ENCODE measurements at places on chromosomes 2 and 18.

DNA sequence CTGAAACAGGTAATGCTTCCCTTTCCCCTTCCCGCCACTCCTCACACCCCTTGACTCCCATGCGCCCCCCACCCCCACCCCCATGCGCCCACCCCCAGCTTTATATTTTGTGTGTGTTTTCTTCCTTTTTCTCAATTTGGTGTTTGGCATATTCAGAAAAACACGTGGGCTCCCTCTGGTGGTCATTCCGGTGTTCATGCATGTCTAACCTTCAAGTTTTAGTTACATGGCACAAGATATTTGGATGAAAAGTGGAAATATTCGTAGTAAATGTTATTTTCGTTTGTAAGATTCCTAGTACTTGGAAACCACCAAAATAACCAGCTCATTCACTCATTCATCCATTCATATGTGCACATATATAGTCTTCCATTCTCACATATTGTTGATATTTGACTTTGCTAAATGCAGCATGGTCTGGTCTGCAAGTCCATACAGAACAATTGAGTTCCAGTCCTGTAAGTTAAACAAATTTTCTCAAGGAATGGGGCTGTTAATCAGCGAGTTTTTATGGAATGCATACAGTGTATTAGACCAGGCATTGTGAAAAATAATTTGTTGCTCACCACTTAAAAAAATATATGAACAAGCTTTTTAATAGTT lies 143.6 kb upstream of the MAP3K20 start:
- peak; percentile 77 for DNase-seq

DNA sequence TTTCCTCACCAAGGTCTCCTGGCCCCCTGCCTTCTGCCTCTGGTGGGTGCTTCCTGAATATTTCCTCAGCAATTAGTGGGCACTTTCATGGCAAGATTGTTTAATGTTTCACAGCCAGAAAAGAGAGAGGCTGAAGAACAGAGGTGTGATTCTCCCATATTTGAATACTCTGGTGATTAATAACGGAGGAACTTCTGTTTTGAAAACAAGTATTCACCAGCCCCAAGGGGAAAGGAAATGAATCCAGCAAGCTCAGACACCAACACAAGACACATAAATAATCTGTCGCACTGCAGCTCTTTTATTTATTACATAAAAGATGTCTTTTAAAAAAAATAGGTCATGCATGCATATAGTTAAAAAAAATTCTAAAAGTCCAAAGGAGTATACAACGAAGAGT lies 57.7 kb downstream of the MRPL35 start:
- no peak for DNase-seq

DNA sequence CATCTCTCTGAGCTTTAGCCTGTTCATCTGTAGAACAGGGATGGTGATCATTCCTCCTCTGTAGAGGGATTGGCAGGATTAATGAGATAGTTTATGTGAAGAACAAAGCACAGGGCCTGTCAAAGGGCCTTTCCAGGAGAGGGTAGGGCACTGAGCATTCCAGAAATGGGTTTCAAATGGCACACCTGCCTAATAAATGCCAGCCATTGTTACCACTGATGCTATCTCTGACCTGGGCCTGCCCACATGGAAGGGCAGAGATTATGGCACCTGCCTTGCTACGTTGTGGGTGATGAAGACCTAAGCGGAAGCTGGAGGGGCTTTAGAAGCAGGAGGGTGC lies 31.0 kb upstream of the GMPPA start:
- DNase-seq: no peak

GRCh38 chr2:33069894-33070651 lies 123.3 kb downstream of the LTBP1 start:
- DNase-seq: no peak

DNA sequence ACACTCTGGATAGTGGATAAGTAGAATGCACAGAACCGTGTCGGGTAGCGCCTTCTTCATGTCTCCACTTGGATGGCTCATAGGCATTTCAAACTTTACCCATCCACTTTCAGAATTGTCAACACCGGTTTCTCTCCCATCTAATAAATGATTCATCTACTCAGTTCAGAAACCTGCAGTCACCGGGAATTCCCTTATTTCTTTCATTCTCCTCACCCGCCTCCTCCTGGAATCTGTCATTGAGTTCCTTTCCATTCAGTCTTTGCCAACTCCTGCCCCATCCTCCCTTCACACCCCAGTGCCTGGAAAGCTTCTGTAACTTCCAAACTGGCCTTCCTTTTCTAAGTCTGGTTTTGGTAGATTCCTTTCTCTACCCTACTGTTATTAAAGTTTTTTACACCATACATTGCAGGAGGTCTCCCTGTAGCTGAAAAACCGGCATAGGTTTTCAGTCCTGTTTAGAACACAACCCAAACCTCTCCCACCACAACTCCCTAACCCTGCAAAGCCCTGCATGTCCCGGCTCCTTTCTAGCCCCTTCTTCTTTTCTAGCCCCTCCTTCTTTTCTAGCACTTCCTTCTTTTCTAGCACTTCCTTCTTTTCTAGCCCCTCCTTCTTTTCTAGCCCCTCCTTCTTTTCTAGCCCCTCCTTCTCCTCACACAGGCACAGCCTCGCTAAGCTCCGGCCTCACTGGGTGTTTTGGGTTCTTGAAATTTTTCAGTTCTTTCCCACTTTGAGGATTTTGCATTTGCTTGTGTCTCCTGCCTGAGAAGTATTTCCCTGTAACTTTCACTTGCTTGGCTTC lies 133.9 kb upstream of the KLHL14 start:
- DNase-seq: no peak

DNA sequence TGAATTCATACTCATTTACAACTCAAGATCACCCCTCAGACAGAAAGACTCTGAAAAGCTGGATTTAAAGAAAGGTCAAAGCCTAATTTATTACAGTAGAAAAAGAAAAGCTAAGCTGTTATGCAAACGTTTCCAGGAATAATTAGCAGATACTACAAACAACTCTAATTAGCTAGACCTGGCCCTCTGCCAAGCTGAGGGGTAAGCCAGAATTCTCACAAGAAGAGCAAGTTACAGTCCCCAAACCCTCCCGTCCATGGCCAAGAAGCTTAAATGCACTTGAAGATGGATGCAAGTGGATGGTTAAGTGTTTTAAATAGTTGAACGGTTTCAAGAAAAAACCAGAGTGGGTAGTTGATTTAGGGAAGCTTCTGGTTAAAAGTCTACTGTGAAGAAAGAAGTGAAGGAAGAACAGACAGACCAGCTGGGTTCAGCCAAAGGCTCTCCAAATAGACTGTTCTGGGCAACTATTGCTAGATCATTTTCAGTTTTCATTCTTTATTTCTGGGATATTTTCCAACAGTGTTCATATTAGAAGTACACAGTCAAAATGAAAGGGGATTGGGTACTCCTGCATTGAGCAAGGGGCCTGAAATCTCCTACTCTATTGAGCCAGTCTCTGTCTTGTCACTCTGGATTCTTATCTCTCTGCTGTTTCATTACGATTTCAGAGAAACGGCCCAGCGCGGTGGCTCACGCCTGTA lies 4.8 kb downstream of the LMAN2L start:
- no peak for DNase-seq

- DNase-seq: no peak
These were observed 33.6 kb upstream of the GLI2 start for GRCh38 chr2:120702061-120702460.

DNA sequence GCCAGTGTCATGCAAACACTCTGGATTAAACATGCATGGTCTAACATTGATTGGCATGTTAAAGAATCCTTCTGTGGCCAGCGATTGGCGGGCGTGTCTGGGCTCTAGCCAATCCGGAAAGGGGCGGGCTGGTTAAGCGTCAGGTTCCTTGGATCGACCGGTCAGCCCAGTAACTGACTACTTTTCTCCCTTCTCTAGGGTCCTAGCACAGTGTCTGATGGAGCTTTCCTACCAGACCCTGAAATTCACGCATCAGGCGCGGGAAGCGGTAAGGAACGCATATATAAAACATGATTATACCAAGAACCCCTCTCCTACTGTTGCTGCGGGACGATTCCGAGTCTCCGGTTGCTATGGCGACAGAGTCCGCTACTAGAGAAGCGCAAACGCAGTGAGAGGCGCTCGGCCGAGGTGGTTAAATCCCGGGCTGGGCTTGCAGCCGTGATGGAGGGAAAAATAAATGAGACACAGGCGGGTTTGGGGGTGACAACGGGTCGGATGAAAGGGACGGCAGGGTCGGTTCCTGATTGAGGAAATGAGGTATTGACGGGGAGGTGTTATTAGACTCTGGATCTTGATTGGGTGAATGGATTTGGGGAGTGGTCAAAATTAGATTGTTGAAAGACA lies 29.4 kb downstream of the KATNAL2 start:
- DNase-seq: peak; percentile 92

DNA sequence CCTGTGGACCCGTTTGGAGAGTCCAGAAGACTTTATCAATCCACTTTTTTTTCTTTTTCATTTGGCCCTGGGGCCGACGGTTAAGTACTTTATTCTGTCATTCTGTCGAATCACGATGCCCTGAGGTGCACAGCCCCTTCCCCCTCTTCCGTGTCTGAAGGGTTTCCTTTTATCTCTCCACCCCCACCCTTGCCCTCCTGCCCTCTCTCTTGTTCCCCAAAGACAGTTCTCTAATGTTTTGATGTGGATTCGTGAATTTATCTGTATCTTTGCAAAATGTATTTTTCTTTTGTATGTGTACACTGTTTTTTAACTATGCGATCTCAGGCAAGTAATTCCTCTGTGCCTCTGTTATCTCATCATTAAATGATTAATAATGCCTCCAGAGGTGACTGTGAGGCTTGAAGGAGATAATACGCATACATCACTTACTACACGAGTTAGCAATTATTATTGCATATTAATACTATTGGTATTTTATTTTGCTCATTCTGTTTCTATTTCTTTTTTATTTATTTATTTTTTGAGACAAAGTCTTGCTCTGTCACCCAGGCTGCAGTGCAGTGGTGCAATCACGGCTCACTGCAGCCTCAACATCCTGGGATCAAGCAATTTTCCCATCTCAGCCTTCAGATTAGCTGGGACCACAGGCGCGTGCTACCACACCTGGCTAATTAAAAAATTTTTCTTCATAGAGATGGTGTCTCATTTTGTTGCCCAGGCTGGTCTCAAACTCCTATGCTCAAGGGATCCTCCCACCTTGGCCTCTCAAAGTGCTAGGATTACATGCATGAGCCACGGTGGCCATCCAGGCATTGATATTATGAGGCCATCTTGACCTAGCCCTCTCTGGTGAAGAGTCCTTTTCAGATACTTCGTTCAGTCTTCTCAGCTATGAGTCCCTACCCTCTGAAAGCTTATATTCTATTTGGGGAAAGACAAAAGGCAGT lies 1.4 kb upstream of the CASP8 start:
- DNase-seq: no peak

GRCh38 chr2:215535125-215535668 lies 99.3 kb upstream of the FN1 start:
- DNase-seq: no peak

DNA sequence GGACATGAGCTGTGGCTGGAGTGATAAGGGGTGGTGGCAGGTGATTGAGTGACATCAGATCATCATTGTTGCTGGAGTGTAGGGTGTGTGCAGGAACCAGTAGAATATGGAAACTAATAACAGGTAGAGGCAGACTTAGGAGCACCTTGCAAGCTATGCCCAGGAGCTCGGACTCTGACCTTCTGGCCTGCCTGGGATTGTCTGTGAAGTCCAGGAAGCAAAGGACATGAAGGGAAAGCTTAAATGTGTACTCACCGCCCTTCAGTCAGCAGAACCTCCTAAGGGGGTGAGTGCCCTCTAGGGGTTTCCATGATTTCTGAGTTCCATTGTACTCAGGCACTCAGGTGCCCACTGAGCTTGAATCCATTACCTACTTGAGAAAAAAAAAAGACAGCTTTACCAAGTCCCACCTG lies 104.2 kb downstream of the CRIM1 start:
- DNase-seq: no peak

DNA sequence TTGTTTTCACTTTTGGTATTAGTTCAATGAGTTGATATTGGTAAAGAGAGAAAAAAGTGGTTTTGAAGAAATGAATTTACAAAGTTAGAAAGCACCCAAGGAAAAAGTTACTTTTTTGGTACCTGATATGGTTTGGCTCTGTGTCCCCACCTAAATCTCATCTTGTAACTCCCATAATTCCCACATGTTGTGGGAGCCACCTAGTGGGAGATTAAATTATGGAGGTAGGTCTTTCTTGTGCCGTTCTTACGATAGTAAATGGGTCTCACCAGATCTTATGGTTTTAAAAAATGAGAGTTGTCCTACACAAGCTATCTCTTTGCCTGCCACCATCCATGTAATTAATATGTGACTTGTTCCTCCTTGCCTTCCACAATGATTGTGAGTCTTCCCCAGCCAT lies 965.6 kb upstream of the NRXN1 start:
- no peak for DNase-seq

DNA sequence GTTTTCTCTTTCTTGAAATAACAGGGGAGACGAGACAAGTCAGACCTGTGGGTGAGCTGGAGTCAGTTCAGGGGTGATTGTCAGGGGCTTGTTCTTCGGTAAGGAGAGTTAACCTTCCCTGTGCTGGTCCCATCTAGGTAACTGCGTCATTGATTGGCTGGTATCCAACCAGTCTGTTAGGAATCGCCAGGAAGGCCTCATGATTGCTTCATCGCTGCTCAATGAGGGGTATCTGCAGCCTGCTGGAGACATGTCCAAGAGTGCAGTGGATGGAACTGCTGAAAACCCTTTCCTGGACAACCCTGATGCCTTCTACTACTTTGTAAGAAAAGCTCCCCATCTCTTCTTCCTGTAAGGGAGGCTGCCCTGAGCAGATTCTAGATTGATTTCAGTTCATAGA lies 21.3 kb downstream of the PLEK start:
- DNase-seq: no peak

GRCh38 chr18:23971097-23971440 lies 43.5 kb upstream of the TTC39C start:
- no peak for DNase-seq

GRCh38 chr2:215878476-215879063 lies 134.8 kb downstream of the MREG start:
- no peak for DNase-seq

DNA sequence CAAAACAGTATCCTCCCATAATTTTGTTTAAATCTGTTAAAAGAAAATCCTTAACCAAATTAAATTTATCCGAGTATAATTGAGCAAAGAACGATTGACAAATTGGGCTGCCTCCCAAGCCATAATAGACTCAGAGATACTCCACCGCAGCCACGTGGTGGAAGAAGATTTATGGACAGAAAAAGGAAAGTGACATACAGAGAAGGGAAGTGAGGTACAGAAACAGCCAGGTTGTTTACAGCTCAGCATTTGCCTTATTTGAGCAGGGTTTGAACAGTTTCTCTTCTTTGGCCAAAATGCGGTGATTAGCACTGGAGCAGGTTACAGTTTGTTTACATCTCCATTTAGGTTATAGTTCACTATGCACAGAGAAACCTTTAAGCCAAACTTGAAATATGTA lies 60.8 kb downstream of the KYNU start:
- DNase-seq: no peak

- DNase-seq: no peak
These were observed 131.9 kb downstream of the ATL2 start for GRCh38 chr2:38245114-38245641.

- DNase-seq: peak; percentile 59
These were observed 5.1 kb upstream of the ASIC4 start for GRCh38 chr2:219508971-219509779.
